ENCODE measurements at places on chromosomes 16 and 17.

DNA sequence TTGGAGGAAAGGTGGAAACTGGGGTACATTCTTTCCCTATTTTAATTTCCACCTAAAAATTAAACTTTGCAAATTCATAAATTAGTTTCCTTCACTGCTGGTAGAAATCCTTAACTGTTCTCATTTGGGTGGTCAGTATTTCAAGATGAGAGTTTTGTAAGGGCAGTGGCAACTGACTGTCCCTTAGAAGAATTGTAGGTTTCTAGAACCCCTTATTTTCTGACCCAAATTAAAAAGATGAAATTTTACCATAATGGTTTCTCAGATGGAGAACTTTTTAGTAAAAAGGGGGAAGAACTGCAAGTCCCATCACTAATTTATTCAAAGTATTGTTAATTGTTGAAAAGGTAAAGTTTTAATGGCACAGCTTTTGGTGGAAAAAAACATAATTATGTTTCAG is 5.6 kb downstream of the IGF2BP1 start:
- DNase-seq = no peak

- DNase-seq = no peak
These were observed 36.0 kb downstream of the PIMREG start for GRCh38 chr17:6480303-6480675.

- DNase-seq = no peak
These were observed 10.4 kb downstream of the LLGL1 start for GRCh38 chr17:18235743-18236256.

GRCh38 chr16:13100970-13101369 is 199.6 kb downstream of the SHISA9 start:
- no peak for DNase-seq

DNA sequence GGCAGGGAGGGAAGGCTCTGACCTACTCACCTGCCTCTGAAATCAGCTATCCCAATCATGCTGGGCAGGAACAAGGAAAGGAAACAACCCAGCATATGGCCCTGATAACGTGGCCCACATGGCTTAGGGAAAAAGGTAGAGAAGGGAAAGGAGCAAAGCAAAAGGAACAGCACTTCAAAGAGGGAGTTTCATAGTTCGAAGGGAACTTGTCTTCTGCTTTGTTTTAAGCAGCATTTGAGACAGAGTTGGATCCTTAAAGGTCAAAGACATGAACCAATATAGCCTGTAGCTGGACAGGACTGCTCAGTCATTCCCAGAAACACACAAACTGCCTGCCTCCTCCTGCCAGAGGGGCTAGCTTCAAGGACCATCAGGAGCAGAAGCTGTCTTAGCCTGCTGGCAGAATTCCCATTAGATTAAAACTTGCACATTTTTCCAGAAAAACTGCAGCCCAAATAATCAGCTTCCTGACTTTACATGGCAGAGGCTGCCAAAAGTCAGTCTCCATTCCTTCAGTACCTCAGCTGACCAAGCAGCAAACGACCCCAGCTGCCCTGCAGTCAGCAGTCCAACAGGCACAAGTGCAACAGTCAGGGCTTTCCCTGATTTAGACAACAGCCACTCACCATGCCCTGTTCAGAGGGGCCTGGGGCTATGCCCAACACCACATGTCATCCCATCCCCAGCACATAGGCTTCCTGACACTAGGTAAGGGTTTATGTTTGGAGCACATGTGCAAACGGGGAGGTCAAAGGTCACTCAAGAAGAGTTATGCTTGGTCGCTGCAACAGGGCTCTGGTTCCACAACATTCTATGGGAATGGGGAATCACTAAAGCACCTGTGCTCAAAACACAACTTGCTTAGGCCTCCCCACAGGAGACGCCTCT is 32.5 kb downstream of the RANBP10 start:
- DNase-seq = no peak

DNA sequence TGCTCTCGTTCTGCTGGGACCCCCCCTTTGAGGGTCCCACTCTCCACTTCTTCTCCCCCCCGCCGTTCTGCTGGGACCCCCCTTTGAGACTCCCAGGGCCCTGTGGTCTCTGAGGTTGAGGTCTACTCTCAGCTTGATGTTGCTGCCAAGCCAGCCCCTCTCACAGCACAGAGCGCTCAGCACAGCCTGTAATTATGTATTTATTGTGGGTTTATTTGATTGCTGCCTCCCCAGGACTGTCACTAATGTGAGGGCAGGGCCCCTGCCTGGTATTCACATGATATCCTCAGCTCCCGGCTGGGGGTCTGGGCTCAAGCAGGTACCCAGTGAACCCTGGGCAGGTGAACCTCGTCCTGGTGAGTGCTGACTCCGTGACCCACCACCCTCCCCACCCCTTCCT is 35.4 kb downstream of the ACTG1 start:
- DNase-seq = no peak

GRCh38 chr17:29074488-29074887 is 31.5 kb downstream of the PIPOX start:
- DNase-seq = no peak

GRCh38 chr16:11411059-11411550 is 65.8 kb downstream of the RMI2 start:
- DNase-seq = no peak

DNA sequence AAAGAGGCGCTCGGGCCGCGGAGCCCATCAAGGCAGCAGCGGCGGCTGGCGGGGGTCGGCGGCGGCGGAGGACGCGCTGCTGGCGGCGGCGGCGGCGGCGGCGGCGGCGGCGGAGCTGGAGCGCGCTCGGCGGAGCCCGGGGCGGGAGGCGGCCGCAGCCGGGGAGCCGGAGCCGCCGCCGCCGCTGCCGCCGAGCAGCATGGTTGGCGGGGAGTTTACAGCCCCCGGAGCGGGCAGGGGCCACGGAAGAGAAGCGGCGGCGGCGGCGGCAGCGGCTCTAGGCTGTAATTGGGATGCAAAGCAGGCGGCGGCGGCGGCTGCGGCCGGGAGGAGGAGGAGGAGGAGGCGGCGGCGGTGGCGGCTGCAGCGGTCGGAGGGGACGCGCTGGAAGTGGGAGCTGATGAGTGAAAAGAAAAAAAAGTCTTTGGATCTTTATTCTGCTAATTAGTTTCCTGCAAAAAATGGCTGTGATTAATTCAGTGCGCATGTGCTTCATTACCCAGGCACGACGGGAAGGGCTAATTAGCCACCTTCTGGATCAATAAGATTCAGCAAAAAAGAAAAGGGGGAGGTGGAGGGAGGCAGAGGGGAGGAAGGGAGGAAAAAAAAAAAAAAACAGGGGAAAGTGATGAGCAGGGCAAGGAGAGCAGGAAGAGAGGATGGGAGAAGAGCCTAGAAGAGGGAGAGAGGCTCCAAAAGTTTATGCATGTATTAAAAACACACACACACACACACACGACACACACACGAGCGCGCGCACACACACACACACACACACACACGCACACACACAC is 10.9 kb upstream of the ZFHX3 start:
- peak; percentile 46 for DNase-seq

DNA sequence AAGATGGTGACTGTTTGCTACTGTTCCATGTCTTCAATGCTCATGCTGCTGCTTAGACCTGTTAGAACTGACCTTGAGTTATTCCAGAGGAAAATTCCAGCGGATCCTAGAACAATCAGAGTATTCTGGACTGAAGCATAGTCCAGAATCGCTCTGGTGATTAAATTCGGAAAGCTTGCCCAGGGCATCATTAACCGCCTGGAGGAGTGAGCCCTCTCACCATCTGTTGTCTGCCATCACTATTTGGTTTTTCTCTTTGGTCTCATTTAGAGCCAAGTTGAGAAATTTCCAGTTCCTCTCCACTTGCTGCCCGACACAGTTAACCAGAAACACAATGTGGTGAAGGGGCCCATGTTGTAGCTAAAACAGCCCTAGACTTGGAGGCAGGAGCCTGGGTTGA is 104.1 kb downstream of the BMERB1 start:
- DNase-seq = no peak

DNA sequence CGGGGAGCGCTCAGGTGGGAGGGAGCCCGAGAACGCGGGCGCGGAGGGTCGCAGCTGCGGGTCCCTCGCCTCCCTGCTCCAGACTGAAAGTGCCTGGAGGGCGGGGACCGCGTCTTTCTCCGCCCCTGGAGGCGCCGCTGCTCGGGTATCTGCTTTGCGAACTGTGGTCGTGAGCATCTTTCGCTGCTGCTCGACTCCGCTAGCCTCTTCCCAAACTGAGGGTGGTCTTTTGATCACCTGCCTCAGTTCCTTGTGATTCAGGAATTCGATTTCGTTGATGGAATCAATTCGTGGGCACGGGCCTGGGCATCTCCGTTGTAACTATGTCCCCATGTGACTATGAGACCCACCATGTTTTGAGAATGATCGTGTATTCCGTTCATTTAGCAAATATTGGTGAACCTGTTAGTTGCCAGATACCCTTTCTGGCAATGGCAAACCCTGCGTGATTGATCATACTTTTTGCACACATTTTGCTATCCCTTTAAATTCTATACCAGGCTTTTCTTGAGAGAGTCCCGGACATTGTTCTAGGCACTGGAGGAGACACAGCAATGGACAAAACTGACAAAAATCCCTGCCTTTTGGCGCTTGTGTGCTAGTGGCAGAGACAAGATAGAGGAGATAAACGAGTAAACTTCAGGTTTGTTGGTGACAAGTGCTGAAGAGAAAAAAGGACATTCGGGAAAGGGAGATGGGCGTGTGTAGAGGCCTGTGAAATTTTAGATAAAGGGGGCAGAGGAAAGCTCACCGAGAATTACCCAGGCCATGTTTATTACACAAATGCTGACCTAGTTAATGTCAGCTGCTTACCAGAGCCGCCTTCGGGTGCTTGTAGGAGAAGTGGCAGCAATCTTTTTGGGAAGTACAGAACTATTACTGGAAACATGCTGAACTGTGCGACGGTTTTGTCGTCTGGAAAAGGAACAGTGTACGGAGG is 948 bp downstream of the UTP18 start:
- peak; percentile 83 for DNase-seq

DNA sequence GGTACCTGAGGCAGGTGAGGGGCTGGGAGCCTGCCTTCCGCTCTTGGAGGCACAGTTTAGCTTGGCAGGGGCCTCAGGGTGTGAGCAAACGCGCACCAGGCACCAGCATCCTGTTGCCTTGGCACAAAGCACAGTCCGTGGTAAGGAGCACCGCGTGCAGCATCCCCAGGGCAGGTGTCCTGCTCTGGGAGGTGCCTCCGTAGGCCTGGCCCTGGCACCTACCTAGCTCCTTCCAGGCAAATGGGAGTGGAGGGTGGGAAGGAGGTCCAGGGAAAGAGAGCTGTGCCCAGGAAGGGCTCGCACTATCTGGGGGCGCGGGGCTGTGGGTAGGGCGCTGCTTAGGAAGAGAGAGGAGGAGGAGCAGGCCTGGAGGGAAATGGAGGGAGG is 3.1 kb upstream of the GSE1 start:
- no peak for DNase-seq

DNA sequence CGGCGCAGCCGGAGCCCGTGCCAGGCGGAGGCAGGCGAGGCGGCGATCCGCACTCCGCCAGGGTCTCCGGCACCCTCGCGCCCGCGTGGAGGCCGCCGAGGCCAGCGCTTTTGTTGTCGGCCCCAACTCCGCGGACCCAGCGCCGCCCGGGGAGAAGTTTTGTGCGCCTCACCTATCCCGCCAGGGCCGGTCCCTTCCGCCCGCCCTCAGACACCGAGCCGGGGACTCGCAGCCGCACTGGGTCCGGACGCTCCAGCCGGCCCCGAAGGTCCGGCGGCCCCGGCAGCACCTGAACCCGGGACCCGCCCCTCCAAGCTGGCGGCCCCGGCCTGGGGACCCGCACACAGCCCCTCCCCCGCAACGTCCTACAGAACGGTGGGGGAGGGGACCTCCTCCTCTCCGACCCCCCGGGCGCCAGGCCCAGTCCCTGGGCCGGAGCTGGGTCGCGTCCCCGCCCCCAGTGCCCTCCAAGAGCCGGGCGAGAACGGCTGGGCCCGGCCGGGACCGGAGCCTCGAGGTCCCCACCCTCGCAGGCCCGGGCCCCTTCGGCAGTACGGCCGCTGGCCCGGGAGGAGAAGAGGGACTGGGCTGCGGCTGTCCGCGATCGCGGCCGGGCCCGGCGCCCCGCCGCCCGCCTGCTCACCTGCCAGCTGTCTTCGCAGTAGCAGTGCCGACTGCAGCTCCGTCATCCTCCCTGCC is 698 bp downstream of the UBE2G1 start:
- peak; percentile 58 for DNase-seq

- DNase-seq = no peak
These were observed 20.2 kb upstream of the GNG13 start for GRCh38 chr16:820748-821147.

DNA sequence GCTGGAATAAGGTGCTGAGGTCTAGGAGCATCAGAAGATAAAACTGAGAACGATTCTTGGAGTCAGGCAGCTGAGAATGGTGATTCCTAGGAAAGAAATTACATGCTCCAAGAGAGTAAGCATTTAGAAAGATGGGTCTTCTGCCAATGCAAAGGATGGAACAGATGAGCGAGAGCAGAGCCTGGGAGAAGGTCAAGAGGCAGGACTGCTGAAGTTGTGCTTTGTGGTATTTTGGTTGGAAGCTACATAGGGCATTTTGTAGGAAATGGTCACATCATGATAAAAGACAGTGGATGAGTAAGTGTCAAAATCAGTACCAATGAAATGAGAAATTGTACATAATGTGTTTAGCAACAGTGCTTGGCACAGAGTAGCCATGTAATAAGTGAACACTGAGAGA is 1.4 kb upstream of the CRYM start:
- DNase-seq = no peak

- DNase-seq = no peak
These were observed 396.6 kb upstream of the DYNLRB2 start for GRCh38 chr16:80144191-80144590.

GRCh38 chr16:51383909-51384308 is 232.8 kb upstream of the SALL1 start:
- no peak for DNase-seq

DNA sequence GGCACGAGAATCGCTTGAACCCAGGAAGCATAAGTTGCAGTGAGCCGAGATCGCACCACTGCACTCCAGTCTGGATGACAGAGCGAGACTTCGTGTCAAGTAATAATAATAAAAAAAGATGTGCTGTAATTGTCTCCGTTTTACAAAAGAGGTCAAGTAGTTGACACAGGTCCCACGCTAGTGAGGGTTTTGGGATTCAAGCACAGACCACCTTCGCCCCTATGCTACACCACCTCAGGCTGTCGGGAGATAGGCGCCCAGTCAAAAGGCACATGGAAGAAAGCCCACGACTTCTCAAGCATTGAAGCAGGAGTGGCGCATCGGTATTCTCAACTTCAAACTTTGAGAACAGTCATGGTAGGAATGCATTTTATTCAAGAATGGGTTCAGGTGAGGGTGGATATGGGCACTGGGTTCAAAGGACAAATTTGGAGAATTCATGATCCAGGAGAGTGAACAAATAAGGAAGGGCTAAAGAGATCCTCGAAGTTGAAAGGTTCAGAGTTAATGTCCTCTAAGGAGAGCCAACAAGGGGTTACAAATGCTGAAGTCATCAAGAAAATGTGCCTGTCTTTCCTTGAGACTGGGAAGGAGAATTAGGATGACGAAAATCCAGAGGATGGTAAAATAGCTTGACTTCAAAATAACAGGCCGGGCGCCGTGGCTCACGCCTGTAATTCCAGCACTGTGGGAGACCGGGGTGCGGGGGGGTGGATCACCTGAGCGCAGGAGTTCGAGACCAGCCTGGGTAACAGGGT is 1.4 kb upstream of the AMZ2 start:
- no peak for DNase-seq

DNA sequence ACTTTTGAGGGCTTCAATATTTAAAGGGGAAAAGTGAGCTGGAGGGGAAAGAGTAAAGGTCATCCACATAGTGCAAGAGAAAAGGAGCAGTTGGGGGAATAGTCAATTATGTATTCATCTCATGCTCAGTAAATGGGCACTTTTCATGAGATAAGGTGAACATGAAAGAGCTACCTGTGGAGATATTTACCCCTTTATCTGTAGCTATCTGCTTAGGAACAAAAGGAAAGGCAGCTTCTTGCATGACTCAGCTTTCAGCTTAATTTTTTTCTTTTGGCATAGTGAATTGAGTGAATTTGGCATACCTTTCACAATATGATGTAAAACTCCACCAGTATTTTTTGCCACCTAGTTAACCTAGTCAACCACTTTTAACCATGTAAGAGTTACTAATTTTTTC is 26.4 kb downstream of the CPD start:
- no peak for DNase-seq
